Lung (tissue), 17 donors: ENCODE measurements at places on chromosomes 3 and 15.
A peak's percentile ranks its signal among the peaks of the same experiment; 100 is the strongest.

GRCh38 chr3:194376241-194376560 lies 6.7 kb upstream of the LRRC15 start:
- DNase-seq, result no peak

DNA sequence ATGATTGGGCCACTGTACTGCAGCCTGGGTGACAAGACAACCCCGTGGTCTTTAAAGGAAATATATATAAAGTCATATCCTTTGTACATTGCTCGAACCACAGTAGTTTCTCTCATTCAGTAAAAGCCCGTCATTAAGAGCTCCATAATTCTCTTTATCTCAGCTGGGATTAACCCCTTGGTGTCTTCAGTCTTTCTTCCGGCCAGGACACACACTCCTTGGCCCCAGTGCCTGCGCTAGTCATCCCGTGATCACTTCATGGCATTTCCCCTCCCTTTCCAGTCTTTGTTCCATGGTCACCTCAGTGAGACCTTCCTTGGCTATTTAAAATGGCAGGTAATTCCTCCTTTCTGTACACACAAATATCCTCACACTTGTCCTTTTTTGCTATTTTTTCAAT lies 3.3 kb downstream of the RPL35A start:
- DNase-seq, result no peak

- DNase-seq, result no peak
Observed at GRCh38 chr3:83948771-83949170, 1010.0 kb upstream of the CADM2 start.

GRCh38 chr3:169252535-169252934 lies 411.0 kb downstream of the MECOM start:
- DNase-seq, result no peak

DNA sequence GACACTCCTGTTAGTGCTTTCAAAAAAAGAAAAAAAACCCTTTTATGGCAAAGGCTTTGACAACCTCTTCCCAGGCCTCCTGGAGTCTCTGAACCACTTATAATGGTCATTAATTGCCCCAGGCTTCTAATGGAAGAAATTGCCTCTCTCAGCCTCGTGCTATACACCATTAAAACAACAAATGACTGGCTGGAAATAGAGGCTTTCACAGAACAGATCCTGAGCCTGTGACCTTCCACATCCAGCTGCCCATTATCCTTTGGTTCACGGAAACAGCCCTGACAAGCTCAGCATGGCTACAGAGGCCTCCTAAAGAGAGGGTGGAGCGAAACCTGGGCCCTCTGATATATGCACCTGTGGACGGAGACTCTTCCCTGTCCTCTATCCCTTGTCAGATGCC lies 26.8 kb upstream of the MKRN3 start:
- DNase-seq, result no peak

- no peak for DNase-seq
Observed at GRCh38 chr3:187044867-187045552, 94.3 kb downstream of the RPL39L start.

- DNase-seq, result peak; percentile 46
Observed at GRCh38 chr3:124878561-124879336, 8.4 kb downstream of the ITGB5 start.

DNA sequence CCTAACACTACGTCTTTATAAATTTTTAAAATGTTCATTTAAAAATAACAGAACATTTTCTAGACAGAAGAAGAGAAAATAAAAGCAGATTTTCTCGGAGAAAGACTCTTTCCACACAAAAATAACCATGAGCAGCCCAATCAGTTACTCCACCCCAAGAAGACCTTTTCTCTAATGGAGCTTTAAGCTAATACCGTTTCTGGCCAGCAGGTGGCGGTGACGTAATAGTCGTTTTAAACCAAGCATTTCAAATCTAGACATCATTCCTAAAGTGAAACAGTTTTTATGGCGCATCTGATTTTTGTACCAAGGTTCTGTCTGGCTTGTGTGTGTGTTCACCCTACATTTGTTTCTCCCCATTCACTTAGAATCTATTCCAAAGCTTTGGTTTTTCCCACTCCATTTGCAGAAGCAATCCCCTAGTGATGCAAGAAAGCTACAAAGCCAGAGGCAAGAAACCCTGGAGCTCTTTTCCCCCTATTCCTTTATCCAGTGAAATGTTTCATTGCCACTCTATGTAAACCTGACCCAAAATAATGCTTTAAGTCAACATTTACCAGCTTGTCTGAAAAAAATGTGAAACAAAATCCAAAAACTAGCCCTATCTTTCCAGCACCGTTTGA lies 336.7 kb upstream of the IGF1R start:
- peak; percentile 83 for DNase-seq

DNA sequence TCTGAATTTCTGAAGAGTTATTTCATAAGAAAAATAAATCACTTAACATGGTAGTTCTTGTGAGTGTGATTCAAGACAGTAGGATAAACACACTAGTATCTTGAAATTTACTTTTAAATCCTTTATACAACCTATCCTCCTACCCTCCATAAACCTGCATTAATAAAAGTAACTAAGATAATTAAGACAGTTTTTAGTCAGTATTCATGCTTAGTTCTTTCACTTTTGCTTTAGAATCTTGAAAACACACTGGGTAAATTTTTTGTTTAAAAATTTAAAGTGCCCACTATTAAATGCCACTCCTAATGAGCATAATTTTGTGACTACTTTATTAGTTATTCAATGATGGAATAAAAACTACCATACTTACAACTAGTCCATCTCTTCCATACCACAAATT lies 28.8 kb downstream of the GOLIM4 start:
- no peak for DNase-seq

DNA sequence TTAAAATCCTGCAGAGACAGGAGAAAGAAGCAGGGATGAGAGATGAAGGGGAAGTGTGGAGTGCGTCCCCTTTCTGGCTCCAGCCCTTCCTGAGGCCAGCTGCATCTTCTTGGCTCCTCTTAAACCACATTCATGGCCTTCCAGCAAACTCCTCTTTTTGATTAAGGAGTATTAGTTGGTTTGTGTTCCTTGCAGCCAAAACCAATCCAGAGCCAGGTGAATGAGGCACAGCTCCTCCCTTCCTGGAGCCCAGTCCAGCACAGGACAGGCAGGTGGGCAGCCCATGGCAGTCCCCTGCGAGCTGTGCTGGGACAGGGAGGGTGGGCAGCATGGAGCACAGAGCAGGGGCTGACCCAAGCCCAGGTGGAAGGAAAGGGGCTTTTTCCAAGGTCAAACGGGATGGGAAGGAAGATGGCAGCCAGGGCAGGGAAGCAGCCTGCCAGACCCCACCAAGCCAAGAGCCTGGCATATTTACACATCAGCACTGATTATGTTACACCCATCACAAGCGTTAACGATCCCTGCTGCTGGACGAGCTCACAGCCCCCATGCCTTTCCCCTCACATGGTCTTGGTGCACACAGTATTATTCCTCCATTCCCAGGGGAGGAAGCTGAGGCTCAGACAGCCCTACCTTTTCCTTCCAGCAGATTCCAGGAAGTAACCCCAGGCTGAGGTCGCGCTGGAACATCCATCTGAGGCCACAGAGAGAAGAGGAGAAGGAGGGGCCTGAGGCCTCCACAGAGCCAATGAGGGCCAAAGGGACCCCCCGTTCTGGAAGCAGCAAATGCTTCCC lies 175.6 kb downstream of the SMAD6 start:
- no peak for DNase-seq

DNA sequence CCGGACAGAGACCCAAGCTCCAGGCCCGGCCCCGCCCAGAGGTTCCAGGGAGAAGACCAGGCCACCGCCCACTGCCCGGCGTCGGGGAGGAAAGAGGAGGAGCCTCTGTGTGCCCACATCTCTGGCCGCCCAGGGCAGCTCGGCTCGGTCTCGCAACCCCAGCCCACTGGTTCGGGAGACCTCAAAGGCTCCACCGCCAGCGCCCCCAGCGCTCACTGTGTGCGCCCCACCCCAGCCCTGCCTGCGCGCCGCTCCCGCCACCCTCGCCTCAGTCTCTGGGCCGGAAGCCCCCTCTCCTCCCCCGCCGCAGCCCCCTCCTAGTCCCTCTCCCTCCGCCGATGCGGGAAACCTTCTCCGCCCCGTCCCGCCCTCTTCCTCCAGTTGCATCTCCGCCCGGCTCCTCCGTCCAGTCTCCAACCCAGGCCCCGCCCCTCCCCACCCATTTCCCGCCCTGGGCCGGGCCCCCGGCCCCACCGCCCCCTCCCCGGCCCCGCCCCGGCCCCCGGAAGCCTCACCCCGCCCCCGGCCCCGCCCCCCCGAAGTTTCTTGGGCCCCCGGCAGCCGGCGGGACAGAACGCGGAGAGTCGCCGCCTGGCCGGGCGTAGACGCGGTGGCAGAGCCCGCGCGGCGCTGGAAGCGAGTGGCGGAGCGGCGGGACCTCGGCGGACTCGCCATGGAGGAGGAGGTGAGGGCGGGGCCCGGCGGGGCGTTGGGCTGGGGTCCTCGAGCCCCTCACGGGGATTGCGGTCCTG lies at the start of gene PLEKHO2:
TSS of gene PLEKHO2 (plus strand) at position 572 of the 752 bp plus-strand sequence. CDS start at position 674, 102 bp downstream.
- peak; percentile 99 for DNase-seq

- DNase-seq, result no peak
Observed at GRCh38 chr3:114884213-114884923, 262.7 kb downstream of the ZBTB20 start.

- peak; percentile 17 for DNase-seq
Observed at GRCh38 chr3:147387885-147388699, 18.3 kb downstream of the ZIC4 start.

GRCh38 chr3:173748105-173748504 lies 350.6 kb downstream of the NLGN1 start:
- DNase-seq, result no peak

GRCh38 chr15:57297163-57297593 lies 79.1 kb upstream of the CGNL1 start:
- DNase-seq, result no peak

DNA sequence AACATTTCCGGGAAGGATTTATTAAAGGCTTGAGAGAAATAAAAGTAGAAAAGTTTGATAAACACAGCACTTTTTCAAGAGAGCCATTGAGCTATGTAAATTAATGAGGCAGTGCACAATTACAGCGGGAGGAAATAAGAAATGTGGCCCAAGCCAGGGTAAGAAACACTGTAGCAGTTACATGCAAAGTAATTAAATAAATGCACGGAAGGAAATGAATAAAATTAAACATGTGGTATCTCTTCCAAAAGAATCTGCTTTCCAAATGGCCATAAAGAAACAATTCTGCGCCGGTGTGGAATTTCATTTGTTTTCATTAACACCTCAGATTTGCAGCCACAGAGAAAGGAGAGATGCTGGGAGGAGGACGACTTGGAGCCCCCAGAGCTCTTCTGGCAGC lies 35.3 kb downstream of the ZPLD1 start:
- DNase-seq, result no peak
